Gastrocnemius medialis (tissue), 4 donors: ENCODE measurements at places on chromosomes 12 and 14. TPM values are rescaled to one million over a fixed set of nuclear protein-coding genes. Genes with fewer than 3 reads are reported as not detected.

DNAAF2 gene
- 8.4 TPM for total RNA-seq

MAP3K9 gene
- 2.5 TPM for total RNA-seq

DLK1 gene
- total RNA-seq = 3.5 TPM

SERPINA3 gene
- total RNA-seq = 77.0 TPM

CLEC9A gene
- total RNA-seq = not detected

SIX6 gene
- total RNA-seq = 0.32 TPM
